ENCODE measurements at places on chromosomes 13 and 19.

- DNase-seq = no peak
Observed at GRCh38 chr13:44273991-44274770, 99.4 kb upstream of the SERP2 start.

DNA sequence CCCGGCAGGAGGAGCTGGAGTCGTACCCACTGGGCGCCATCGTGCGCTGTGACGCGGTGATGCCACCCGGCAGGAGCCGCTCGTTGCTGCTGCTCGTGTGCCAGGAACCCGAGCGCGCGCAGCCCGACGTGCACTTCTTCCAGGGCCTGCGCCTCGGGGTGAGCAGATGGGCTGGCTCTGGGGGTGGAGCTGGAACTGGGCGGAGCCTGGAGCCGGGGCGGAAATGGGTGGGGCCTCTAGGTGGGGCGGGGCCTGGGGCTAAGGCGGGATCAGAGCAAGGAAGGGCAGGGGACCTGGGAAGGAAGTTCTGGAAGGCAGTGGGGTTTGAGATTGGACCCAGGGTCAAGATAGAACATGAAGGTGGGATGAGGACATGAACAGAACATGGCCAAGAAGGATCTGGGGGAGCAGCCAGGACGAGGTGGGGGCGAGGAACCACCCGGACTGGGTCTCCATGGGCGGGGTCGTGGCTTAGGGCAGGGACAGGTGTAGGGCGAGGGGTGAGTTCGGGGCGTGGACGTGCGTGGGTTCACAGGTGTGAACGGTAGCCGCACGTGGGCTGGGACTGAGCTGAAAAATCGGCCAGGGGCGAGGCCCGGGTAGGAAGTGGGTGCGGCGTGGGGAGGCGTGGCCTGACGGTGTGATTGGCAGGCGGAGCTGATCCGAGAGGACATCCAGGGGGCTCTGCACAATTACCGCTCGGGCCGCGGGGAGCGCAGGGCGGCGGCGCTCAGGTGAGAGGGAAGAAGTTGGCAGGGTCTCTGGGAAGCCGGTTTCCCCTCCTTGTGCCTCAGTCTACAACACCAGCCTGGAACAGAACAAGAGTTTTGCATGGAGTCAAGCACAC, 4.7 kb downstream of the EPS8L1 start:
- DNase-seq = peak; percentile 27

DNA sequence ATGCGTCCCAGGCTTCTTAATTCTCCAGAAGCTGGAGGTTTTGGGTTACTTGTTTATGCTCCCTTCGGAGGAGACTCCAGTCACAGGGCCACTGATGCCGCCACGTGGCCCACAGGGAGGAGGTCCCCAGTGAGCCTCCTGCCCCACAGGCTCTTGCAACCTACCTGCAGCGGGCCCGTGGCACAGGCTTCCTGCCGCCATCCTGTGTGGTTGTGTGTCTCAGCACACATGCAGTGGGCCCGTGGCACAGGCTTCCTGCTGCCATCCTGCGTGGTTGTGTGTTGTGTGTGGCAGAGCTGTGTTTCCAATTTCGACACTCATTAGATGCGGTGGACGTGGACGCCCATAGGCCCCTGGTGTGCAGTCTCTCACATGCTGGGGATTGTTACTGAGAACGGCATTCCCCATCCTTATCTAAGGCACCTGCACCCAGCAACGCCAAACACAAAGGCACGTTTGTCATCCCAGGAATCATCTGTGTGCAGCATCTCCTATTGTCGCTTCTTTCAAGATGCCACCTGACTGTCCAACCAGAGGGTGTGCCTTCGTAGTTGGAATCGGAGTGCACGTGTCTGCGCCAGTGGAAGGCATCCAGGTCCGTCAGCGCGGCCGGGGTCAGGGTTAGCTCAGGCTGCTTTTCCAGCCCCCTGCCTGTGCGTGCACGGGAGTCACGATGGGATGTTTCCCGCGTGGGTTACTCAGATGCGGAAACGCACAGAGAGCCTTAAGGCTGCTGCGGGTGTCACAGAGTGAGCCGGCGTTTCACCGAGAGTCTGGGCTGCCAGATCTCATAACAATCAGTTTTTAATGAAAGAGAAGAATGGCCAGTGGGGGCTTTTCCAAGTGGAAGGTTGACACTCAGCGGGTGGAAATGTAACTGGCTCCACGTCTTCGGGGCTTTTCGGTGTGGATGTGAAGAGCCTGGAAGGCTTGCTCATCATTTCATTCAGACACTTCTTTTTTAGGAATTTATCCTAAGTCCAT, 119.8 kb downstream of the ATP11A start:
- DNase-seq = no peak

- DNase-seq = no peak
Observed at GRCh38 chr19:49655570-49656455, 9.8 kb downstream of the IRF3 start.

GRCh38 chr19:3046698-3047495, 15.4 kb downstream of the TLE5 start:
- no peak for DNase-seq

GRCh38 chr19:15893477-15893876, 4.4 kb downstream of the CYP4F2 start:
- DNase-seq = no peak

- no peak for DNase-seq
Observed at GRCh38 chr13:53408847-53409568, 380.4 kb downstream of the OLFM4 start.

- no peak for DNase-seq
Observed at GRCh38 chr13:26020891-26021290, 30.9 kb downstream of the SHISA2 start.

GRCh38 chr13:98801626-98802418, 49.4 kb upstream of the SLC15A1 start:
- DNase-seq = no peak

- peak; percentile 87 for DNase-seq
Observed at GRCh38 chr19:35995048-35995993, at the start of gene SDHAF1. SDHAF1 (plus strand) TSS chr19:35995188; CDS start chr19:35995275, 87 bp downstream.

DNA sequence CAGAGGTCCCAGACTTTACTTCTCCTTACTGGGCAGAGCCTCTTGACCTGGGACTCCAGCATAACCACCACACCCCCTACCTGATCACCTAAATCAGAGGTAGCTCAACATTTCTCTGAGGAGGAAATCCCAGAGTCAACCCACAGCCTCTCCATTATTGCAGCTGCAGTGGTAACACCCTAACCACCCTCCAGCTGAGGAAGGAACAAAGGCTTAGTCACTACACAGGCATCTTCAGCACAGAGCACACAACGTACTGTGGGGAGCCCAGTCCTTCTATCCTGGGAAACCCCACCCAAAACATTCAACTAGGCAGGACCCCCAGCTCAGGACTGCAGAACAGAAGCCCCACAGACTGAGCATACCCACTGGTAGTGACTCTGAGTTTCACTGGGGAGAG, 824.7 kb upstream of the SLITRK5 start:
- DNase-seq = no peak

DNA sequence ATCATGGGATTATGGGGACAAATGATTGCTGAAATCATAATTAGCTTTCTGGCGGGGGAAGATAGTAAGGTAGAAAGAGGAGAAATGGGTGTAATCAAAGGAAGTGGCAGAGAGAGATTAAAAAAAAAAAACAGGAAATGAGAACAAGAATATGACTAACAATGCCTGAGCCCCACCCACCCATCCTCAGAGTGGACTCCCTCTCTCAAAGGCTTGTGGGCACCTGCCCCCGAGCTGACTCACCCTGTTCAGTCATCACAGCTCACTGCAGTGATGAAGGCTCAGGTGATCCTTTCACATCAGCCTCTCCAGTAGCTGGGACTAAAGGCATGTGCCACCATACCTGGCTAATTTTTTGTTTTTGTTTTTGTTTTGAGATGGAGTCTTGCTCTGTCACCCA, 26.4 kb upstream of the TPT1 start:
- DNase-seq = peak; percentile 84

DNA sequence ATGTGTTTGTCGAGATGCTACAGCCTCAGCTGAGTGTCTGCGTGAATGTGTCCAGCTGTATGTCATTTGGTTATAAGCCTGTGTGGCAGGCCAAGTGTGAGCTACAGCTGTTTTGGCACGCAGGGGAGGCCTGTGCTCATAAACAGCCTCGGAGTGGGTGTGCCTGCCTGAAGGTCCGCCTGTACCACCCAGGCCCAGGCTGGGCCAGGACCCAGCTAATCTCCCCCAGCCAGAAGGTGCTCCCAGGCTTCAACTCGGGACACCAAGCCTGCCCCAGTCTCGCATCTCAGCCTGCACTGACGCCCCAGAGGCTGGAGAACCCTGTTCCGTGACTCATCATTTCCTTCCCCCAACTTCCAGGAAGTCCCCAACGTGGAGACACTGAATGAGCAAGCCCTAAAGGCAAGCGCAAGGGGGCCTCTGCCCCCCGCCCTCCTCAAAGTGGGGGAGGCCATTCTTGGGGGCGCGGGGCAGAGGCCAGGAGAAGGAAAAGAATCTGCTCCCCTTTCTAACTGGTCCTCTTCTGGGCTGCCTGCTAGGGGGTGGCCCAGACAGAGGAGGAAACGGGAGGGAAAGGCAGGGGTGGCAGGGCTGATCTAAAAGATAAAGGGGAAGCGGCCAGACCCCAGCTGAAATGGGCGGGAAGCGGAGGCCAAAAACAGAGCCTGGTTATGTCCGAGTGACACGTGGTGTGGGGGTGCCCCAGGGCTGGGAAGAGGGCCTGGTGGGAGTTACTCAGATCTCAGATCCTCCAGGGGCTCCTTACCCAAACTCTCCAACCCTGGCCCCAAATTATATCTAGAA, 2.0 kb downstream of the SLC1A5 start:
- peak; percentile 77 for DNase-seq

DNA sequence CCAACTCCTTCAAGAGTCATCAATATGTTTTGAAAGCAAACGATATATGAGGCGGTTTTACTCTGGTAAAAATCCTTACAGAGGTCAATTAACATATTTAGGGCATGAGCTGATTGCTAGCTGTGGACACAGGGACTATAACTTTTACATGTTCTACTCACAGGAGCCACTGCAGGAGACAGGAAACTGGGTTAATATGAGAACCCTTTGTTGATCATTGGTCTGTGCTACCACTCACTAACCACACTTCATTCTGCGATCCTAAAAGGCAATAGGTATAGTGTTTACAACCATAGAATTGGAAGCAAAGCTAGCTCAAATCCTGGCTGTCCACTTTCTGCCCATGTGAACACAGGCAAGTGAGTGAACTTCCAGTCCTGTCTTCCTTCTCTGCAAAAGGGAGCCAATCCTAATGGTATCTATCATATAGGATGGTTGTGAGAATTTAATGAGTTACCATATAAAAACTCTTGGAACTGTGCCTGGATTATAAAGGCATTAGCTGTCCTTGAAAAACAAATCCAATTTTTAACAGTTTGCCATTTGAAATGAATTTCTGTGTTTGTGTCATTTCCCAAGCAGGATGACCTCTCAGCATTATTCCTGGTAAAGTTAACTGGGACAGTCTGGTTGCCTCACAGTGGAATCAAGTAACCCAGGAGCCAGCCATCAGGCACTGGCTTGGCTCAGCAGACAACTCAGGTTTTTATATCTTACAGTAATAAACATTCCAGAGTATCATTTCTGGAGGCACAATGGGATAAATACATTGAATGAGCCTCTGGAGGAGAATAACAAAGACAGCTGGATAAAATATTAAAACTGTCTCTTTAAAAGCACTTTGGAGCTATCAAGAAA, 29.8 kb upstream of the RAP2A start:
- no peak for DNase-seq

DNA sequence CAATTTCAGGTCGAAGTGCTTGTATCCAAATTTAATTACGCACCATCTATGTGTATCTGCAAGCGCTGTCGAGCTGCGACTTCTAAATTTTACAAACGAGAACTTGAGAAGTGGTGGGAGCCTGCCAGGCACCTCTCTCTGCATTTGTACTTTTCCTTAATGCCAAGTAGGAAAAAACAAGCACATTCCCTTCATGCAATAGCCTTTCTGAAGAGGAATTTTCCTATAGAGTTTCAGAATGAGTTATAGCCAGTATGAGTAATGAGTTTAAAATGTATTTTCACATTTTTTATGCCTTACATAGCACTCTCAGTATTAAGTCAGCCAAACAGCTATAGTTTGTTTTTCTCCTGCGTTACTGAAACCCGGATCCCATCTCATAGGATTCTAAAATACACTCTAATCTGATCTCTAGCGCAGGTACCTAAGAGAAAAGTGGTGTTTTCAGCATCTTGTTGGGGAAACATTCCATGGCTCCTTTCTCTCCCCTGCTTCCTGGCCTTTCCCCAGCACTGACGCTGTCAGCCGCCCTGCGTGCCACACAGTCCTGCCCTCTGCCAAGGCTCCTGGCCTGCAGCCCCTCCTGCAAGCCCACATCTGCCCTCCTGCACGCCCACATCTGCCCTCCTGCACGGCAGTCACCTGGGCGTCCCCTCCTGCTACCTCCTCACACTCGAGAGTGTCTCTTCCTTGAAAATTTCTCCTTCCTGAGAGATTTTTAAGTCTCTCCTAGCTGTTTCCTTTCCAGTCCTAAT, 526.9 kb downstream of the MYO16 start:
- DNase-seq = no peak

GRCh38 chr13:24119626-24120508, 40.7 kb upstream of the SPATA13 start:
- no peak for DNase-seq

GRCh38 chr13:105441051-105441750, 1094.3 kb downstream of the EFNB2 start:
- no peak for DNase-seq

GRCh38 chr19:11284515-11284914, 11.4 kb upstream of the TSPAN16 start:
- no peak for DNase-seq

DNA sequence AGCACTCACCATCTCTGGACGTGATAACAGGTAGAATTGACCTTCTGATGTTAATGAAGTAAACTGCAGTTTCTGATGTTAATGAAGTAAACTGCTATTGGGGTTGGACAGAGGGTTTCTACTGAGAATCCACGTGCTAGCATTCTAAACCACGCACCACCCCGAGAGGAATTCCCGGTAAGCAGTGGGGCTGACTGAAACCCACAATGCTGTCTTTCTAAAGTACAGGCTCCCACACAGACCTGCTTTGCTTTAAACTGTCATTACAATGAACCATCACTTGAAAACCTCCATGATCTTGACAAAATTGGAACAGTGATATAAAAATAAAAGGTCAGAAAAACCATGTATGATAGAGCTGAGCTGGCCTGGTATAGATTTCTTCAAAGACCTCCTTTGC, 559.0 kb downstream of the FGF9 start:
- DNase-seq = no peak

GRCh38 chr19:1236576-1236975, 1.2 kb downstream of the CBARP start:
- DNase-seq = no peak

- no peak for DNase-seq
Observed at GRCh38 chr19:30003866-30004265, 61.8 kb downstream of the URI1 start.

- DNase-seq = no peak
Observed at GRCh38 chr19:57047743-57048142, 72.0 kb upstream of the USP29 start.

- no peak for DNase-seq
Observed at GRCh38 chr19:44072543-44073401, 813 bp downstream of the ZNF284 start.

GRCh38 chr13:35143123-35143522, 201.1 kb downstream of the NBEA start:
- no peak for DNase-seq

GRCh38 chr13:46607768-46608564, 55.0 kb downstream of the LRCH1 start:
- DNase-seq = no peak

GRCh38 chr13:21047591-21048282, 13.6 kb downstream of the LATS2 start:
- no peak for DNase-seq
